ENCODE measurements at places on chromosomes 12 and 14.

DNA sequence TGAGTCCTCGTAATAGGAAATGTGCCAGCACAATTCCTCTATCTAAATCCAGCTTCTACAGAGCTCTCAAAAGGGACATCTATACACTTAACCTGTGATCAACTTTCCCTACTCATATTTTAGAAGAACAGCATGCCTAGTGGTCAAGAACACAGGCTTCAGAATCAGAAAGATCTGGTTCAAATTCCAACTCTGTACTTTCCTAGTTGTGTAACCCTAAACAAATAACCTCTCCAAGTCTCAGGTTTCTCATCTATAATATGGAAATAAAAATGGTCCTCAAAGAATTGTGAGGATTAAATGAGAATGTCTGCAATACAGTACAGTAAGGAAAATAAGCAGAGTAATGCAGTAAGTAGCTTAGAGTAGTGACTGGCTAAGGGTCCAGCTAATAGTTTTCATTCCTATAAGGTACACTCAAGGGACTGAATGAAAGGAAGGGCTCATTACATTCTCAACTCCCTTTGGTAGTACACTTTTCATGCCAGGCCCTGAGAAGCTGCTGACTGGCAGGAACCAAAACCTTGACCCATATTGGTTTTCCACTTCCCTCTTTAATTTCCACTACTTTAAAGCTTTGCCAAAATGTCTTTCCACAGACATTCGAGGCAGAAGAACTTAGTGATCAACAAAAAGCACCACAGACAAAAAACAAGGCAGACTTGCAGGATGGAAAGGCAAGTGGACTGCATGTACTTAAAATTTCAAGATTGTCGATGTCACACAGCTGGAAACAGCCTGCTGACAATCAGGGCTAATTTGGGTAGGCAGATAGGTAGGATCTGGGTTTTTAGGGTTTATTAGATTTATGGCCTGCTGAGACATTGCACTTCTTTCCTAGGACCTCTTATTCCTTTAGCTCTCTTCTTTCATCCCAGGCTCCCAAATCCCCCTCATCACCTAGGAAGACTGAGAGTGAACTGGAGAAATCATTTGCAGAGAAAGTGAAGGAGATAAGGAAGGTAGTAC is 4.3 kb downstream of the CCDC196 start:
- no peaks in the 10 kb centered on the region for H3K27me3 ChIP-seq
- no peak overlapping the region for H3K27ac ChIP-seq
- H3K4me3 ChIP-seq: no peak overlapping the region

DNA sequence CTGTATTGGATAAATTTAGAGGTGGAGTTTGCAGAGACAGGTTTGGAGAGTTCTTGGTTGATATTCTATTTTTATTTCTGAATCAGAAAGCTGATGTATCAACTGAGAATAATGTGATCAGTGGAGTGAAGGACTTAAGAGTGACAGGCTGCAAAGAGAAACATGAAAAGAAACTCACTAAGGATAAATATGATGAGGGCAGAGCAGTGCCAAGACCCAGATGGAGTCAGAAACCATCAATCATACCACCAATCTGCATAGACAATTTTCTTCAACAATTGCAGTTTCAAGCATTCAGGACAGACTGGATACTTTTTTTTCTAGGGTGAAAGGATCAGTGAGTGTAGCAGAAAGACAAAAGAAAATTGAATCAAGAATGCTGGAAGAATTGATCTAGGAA is 226.7 kb upstream of the NAV3 start:
- no peak overlapping the region for H3K4me3 ChIP-seq
- H3K36me3 ChIP-seq: no peaks in the 10 kb centered on the region
- H3K4me1 ChIP-seq: no peaks in the 10 kb centered on the region
- H3K27ac ChIP-seq: no peak overlapping the region
- H3K27me3 ChIP-seq: no peaks in the 10 kb centered on the region
- DNase-seq: no peak

GRCh38 chr14:99078426-99078825 is 193.6 kb downstream of the BCL11B start:
- DNase-seq: no peak
- H3K27me3 ChIP-seq: no peaks in the 10 kb centered on the region
- H3K4me3 ChIP-seq: no peak overlapping the region
- no peaks in the 10 kb centered on the region for H3K36me3 ChIP-seq
- H3K4me1 ChIP-seq: no peaks in the 10 kb centered on the region

DNA sequence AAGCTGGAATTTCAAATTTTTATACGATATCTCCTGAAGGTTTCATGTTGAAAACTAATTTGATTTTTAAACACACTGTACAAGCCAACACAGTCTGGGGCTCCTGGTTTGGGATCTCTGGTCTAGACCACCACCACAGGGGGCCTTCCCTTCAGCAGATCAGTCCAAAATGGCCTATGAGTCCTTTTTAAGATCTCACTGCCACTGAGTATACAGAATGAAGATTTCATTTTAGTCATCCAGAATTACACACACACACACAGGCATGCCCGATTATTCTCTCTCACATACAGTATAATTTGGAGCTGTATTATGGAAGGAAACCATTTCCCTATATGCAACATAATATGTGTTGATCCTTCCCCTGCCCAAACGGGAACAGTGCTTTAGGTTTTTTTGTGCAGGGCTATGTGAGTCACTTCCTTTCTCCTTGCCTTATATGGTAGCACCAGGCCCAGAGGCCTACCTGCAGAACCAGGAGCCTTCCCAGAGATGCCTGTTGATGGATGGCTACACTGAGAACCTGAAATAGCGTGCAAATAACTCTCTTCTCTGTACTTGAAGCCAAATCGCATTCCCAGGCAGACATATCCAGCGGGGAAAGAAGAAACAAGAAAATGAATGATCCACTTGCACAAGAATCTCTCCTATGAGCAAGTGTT is 28.1 kb upstream of the WNK1 start:
- H3K4me3 ChIP-seq: no peak overlapping the region
- peaks cover 18% of the 10 kb centered on the region for H3K4me1 ChIP-seq
- no peaks in the 10 kb centered on the region for H3K27me3 ChIP-seq
- no peaks in the 10 kb centered on the region for H3K36me3 ChIP-seq

DNA sequence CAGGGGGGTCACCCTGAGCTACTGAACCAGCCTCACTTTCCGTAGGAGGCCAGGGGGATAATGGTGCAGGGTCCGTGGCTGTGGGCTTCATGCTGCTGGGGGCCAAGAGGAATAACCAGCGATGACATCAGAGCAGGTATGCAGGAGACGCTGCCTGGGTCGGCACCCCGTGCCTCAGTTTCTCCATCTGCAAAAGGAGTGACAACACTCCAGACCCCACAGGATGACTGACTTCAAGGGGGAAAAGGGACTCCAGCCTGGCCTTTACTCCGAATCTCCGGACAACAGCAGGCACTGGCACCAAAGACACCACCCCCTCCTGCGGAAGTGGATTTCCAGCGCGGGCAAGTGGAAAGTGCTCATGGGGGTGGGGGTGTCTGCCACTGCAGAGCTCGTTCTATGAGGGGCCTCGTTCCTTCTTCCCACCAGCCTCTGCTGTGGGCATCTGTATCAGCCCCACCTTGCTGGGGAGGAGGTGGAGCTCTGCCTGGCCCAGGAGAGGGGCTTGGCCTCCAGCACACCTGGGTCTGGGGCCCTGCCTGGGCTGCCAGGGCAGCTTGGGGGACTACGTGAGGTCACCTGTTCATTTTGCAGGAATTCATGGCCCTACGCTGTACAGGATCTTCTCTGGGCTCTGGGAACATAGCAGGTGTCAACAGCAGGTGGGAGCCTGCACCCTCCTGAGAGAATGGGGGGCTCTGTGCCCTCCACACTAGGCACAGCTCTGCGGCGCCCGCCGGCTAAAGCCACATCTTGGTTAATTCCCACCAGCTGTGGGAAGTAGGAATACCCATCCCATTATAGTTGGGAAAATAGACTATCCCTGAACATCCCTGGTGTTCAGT is 216.6 kb upstream of the C14orf180 start:
- H3K4me1 ChIP-seq: no peaks in the 10 kb centered on the region
- no peaks in the 10 kb centered on the region for H3K27me3 ChIP-seq
- no peak for DNase-seq
- no peaks in the 10 kb centered on the region for H3K36me3 ChIP-seq
- no peak overlapping the region for H3K27ac ChIP-seq
- H3K4me3 ChIP-seq: no peak overlapping the region

- H3K27me3 ChIP-seq: no peaks in the 10 kb centered on the region
- no peak overlapping the region for H3K27ac ChIP-seq
- no peak for DNase-seq
- H3K4me3 ChIP-seq: no peak overlapping the region
- no peaks in the 10 kb centered on the region for H3K36me3 ChIP-seq
Observed at GRCh38 chr14:102900631-102901571, 21.6 kb upstream of the AMN start.

- H3K27ac ChIP-seq: peak overlapping the region; percentile 97
- H3K27me3 ChIP-seq: no peaks in the 10 kb centered on the region
- H3K4me3 ChIP-seq: peak overlapping the region; percentile 56
- peaks cover 23% of the 10 kb centered on the region for H3K36me3 ChIP-seq
Observed at GRCh38 chr14:73723406-73723796, 9.2 kb upstream of the PNMA1 start.

DNA sequence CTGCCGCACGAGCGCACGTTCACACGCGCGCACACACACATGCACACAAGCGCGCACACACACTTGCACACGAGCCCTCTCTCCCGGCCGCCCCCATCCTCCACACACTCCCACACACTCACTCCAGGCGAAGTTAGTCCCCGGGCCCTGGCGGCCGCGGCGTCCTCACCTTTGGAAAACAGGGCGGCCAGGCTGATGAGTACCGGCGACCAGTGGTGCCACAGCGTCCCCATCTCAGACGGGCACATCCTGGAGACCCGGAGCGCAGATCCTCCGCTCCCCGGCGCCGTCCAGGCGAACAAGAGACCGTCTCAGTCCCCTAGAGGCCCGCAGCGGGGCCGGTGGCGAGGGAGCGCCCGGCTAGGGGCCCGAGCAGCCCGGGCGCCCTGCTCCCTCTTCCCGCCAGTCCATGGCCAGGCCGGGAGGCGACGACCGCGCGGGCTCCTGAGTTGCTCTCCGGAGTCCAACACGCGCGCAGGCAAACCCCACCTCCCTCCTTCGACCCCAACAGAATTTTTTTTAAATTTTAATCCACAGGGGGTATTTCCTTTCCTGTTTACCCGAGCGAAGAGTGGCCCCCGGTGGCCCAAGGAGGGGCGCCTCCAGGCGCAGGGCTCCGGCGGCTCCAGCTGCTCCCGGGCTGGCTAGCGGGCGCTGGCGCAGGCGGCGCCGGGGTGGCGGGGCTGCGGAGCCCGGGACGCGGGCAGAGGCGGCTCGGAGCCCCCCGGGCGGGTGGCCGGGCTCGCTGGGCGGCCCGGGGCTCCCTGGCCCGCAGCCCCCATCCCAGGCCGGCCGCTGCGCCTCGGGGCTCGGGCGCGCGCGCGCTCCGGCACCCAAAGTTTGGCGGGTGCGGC is 506 bp downstream of the TMEM132D start:
- H3K27ac ChIP-seq: no peak overlapping the region
- no peaks in the 10 kb centered on the region for H3K27me3 ChIP-seq
- H3K36me3 ChIP-seq: no peaks in the 10 kb centered on the region
- H3K4me1 ChIP-seq: no peaks in the 10 kb centered on the region
- no peak overlapping the region for H3K4me3 ChIP-seq

GRCh38 chr12:98344046-98344930 is 171.1 kb upstream of the TMPO start:
- H3K36me3 ChIP-seq: no peaks in the 10 kb centered on the region
- H3K27ac ChIP-seq: no peak overlapping the region
- H3K4me1 ChIP-seq: no peaks in the 10 kb centered on the region
- peaks cover 3% of the 10 kb centered on the region for H3K27me3 ChIP-seq

DNA sequence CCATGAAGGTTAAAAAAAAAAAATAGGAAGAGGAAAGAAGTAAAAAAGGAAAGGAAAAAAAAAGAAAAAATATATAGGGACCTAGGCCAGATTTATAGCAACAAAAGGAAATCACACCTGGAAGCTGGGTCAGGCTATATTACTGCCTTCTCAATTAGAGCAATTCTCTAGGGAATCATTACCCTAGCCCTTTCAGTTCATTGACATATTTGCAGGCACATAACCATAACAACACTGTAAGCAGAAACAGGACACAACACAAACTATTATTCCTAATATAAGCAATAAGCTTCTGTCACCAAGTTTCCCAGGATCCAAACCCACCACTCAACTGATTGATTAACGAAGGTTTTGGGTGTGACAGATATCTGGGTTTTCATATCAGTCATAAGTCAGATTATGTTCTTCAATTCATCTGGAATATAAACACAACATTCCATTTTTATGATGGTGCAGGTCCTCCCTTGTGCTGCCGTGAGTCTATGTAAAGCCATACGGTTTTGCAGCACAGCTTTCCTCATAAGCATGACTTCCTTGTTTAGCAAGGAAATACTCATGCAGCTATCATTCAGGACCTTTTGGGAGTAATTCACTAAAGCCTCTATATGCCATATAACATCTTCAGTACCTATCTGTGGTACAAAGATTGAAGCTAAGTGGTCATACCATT is 4.2 kb downstream of the PCNX4 start:
- peak; percentile 69 for DNase-seq
- no peak overlapping the region for H3K4me3 ChIP-seq

DNA sequence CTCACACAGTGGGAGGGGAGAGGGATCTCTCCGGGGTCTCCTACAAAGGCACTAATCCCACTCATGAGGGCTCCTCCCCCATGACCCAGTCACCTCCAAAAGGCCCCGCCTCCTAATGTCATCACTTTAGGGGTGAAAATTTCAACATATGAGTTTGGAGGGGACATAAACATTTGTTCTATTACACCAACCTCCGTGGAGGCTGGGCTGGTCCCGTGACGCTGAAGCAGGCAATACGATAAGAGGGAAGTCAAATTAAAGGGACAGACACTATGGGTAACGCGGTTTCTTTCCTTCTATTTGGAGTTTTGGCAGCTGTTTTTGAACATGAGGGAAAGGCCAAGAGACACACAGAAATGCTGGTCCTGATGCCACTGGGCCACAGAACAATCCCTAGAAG is 175.7 kb upstream of the VASH1 start:
- H3K27ac ChIP-seq: no peak overlapping the region
- no peaks in the 10 kb centered on the region for H3K27me3 ChIP-seq
- H3K4me1 ChIP-seq: no peaks in the 10 kb centered on the region
- H3K36me3 ChIP-seq: no peaks in the 10 kb centered on the region

DNA sequence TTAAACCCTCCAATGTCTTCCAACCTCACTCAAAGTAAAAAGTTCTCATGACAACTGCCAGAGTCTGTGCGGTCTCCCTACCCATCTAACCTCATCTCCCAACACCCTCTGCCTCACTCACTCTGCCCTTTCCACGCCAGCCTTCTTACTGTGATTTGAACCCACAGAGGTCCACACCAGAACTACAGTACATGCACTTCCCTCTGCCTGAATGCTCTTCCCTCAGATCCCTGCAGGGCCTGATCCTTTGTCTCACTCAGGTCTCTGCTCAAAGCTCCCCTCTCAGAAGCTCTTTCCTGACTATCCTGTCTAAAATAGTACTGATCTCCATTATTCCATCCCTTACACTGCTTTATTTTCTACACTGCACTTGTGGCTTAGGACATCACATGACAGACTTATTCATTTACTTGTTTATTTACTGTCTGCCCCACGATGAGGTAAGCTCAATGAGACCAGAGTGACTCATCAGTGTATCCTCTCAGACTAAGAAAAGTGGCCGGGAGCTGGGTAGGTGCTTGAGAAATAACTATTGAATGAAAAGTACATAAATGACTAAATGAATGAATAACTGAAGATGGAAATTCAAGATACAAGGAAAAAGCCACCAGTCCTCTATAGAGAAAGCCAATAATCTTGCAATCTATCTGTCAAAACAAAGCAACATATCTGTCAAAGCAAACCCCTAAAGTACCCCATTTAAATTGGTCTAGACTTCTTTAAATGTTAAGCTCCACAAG is 17.1 kb downstream of the POMT2 start:
- H3K27me3 ChIP-seq: no peaks in the 10 kb centered on the region
- H3K4me3 ChIP-seq: no peak overlapping the region
- peak; percentile 100 for DNase-seq
- H3K36me3 ChIP-seq: no peaks in the 10 kb centered on the region
- H3K27ac ChIP-seq: peak overlapping the region; percentile 84

- H3K36me3 ChIP-seq: no peaks in the 10 kb centered on the region
- H3K27ac ChIP-seq: no peak overlapping the region
- H3K4me1 ChIP-seq: peaks cover 9% of the 10 kb centered on the region
- no peak overlapping the region for H3K4me3 ChIP-seq
Observed at GRCh38 chr12:538731-539539, 79.2 kb downstream of the B4GALNT3 start.

Data from GM23248 (cell line).